CD8-positive, alpha-beta T cell (primary cell): ENCODE measurements at places on chromosomes 3 and 15.

GRCh38 chr3:54698054-54698453 is 229.8 kb downstream of the LRTM1 start:
- no peak for DNase-seq

- no peak for DNase-seq
These were observed 616.7 kb upstream of the NAALADL2 start for GRCh38 chr3:174242311-174243041.

- no peak for DNase-seq
These were observed 138.6 kb downstream of the P2RY1 start for GRCh38 chr3:152973575-152973974.

DNA sequence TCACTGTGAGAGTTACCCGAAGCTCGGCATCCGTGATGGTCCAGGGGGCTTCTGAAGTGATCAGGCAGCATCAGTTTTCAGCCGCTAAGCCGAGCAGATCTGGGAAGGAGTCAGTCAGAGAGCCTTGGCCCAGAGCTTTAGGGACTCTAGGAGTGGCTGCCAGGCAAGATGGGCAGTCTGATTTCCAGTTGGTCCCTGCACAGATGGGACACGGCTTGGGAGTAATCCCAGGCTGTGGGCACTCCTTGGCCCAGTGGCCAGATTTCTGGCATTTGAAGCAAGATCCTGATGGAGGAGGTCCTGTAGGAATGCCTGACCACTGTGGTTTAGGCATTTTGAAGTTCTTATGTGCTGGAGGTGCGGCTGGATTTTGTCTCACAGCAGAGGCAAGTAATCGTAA is 10.5 kb upstream of the IP6K2 start:
- no peak for DNase-seq

- no peak for DNase-seq
These were observed 20.6 kb downstream of the ABTB1 start for GRCh38 chr3:127693336-127693843.
